ENCODE measurements at places on chromosomes 3 and 15. TPM values are rescaled to one million over a fixed set of nuclear protein-coding genes. Genes with fewer than 3 reads are reported as not detected.
A peak's percentile ranks its signal among the peaks of the same experiment; 100 is the strongest.

DNA sequence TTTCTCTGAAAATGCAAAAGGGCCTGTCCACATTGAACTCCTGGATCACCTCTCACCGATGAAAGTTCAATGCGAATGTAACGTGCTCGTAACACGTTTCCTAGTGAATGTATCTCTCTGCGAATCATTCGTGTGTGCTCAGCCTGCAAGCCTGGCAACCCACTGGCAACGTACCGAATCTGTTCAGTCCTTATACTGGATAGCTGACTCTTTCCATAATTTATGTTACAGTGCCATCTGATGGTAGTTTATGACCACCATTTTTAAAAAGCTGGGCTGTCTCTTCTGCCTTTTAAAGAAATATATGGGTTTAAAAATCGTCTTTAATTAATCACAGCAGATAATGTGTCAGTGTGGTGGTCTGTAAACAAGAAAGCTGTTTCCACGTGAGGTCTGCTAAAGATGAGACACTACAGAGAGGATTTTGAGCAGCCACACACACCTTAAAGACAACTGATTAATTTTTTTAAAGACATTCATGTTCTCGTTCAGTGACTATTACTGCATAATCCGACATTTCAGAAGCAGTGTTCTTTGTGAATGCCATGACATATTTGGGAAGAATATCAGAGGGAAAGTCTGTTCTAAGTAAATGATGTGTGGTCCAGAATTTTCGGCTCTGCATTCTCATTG is 69.4 kb upstream of the FOXP1 start:
- DNase-seq = peak; percentile 84

- DNase-seq = no peak
Measured at GRCh38 chr3:188673646-188674186, 498.1 kb upstream of the TPRG1 start.

DNA sequence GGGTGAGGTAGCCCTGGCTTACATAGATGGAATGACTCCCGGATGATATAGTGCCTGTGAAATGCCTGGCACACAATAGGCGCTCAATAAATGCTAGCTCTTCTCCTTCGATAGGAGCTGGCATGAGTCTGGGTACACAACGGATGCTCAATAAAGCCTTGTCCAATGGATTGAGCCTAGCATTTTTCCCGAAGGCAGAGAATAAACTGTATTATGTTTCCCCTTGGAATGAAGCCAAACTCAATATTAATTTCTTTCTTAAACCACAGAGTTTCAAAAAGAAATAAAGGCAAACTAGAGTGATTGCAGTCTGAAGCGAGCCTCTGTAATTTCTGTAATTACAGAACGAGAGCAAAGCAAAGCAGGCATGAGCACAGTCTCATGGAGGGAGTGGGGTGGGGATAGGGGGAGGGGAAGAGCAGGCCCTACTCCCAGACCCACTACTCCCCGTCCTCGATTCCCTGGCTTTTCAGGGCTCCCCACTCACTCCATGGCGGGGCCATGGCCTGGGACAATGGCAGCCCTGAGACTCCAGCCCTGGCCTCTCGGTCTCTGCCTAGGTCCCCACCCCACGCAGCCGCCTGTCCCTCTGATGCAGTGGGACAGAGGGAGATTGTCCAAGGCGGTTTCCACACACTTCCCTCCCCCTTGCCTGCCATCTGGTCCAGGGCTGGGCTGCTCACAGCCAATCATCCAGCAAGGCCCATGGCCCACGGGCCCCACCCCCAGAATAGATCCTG is 18.0 kb downstream of the SLC6A1 start:
- no peak for DNase-seq

DNA sequence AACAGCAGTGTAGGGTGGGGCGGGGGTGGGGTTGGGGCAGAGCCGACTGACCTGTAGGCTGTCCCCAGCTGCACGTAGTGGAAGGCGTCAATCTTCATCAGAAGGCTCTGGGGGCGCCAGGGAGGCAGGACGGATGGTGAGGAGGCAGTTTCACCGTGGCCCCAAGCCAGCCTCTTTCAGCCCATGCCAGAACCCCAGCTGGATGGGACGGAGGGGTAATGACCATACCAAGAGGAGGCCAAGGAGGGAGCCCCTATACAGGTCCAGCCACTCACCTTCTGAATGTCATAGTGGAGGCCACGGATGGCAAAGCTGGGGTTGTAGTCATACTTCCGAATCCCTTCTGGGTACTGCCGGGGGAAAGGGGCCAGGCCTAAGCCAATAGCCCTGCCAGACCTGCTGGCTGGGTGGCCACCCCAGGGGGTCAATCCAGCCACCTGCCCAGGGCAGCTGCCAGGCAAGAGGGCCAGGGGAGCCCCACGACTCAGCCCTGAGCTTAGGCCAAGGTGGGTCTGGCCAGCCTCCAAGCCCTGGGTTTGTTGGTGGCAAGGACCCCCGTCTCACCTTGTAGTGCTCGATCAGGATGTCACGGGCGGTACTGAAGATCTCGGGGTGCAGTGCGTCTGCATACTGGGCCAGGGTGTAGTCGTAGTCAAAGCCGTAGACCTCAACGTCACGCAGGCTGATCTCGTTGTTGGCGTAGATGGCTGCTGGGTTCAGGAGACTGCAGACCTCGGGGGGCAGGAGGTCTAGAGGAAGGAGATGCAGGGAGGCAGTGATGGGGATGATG is 4.9 kb downstream of the NT5DC2 start:
- no peak for DNase-seq

DNA sequence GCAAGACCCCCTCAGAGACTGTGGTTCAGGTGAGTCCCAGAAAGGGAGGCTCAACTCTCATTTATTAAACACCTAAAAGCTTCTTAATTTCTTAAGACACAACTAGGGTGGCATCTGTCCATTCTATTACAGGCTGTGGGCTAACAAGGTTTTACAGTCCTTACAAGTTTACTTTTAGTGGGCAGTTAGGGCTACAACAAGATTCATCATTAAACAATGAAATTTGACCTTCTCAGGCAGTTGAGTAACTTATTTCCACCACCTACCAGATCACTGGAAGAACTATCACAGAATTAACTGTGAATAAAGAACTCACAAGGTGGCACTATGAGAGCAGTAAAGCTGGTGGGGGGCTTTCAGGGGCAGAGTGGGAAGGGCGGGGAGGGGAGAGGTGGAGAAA is 132.6 kb downstream of the PLD1 start:
- DNase-seq = no peak

- no peak for DNase-seq
Measured at GRCh38 chr3:15107075-15107947, 8.4 kb upstream of the RBSN start.

DNA sequence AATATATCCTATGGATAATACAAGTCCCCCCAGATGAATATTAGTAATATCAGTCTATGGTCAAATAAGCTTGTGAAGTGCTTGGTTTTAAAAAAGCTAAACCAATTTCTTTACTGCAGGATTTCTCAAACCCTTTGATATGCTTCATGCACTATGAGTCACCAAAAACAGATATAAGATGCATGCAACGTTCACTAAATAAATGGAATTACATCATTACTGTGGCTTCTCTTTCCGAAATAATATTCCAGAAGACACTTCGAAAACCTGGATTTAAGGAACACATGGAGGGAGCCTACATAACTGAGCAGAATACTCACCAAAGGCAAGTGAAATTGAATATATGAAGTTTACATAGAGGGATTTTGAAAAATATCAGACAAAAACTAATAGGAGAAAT is 126.3 kb upstream of the ABI3BP start:
- no peak for DNase-seq

- DNase-seq = no peak
Measured at GRCh38 chr3:139231555-139232281, 112.1 kb upstream of the MRPS22 start.

DNA sequence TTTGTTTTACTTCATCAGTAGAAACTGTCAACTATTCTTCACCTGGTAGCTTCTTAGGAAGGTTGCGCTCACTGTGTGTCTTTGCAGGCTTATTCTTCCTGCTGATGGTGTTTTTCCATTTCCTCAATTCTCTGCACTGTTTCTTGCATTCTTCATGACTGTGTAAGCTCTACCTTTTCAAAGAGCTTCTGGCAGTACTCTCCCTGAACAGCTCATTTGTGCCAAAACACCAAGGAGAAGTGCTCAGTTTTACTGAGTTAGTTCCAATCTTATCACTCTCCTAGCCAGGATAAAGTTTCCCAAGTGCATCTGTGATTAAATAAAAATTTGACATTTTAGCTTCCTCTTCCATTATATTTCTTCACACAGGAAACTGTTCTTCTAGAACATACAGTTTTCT is 339.8 kb downstream of the EPHA3 start:
- no peak for DNase-seq

- no peak for DNase-seq
Measured at GRCh38 chr15:82539691-82540054, 584 bp downstream of the RPS17 start.

DNA sequence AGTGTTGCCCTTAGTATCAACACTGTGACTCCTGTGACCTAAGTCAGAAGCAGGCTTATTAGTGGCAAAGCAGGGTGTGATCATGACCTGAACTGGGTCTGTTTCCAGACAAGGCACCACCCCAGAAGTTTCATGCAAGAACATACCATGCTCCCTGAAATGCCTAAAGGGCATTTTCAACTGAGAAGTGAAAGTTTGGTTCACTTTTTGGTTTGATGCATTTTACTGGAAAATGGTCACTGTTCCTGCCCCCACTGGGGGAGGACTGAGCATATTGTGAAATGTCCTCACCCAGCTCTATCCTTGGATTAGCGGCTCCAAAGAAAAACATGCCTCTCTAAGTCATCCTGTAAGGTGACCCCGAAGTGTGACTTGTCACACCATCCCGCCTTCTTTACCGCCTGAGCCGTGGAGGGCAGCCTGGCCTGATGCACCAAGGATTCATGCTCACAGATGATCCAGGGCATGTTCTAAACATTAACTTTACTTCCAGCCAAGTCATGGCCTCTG is 3.1 kb upstream of the FAM240A start:
- no peak for DNase-seq

GRCh38 chr3:94520364-94520763 is 457.5 kb downstream of the NSUN3 start:
- DNase-seq = no peak

DNA sequence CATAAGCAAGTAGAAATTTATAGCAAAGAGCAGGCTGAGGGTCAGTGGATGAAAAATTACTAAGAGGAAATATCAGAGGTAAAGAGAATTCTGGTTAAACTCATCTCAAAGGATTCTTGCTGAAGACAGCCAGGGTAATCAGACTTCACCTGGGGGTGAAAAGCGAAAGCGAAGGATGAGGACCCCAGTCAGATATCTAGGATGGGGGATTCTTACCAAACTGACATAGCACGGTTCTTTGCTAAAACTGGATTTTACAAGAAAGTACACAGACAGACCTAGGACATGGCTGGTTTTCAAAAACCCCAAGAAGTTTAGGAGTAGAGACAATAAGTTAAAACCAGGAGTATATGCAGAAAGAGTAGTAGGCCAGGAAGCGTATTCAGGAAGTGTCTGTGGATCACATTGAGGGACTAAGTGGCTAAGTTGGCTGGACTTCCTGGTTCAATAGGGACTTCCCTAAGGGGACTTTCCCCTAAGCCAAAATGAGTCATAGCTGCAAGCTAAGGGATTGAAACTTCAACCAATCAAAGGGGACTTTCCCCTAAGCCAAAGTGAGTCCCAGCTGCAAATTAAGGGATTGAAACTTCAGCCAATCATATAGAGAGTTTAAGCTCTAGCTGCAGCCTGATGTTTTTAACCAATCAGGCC is 2.4 kb upstream of the CFAP91 start:
- peak; percentile 6 for DNase-seq

- DNase-seq = no peak
Measured at GRCh38 chr15:96338074-96338765, 7.7 kb downstream of the NR2F2 start.

- DNase-seq = no peak
Measured at GRCh38 chr15:88334436-88334835, 77.9 kb upstream of the NTRK3 start.

- DNase-seq = peak; percentile 6
Measured at GRCh38 chr15:77027111-77027696, 32.3 kb downstream of the PSTPIP1 start.

DNA sequence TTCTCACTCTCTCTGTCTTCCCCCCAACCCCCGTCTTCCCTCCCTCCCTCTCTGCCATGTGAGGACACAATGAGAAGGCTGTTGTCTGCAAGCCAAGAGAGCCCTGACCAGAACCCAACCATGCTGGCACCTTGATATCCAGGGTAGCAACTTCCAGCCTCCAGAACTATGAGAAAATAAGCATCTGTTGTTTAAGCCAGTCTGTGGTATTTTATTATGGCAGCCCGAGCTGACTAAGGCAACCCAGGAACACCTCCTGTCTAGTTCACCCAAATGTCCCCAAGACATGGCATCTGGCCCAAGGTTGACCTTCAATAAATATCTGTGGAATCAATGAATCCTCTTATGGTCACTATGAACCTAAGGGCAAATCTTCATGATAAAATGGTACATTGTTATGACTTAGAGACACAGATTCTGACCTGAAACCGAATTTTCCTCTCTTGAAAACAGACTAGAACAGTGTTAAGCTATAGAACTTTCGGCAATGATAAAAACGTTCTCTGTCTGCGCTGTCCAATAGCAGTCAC is 26.5 kb downstream of the RFTN1 start:
- DNase-seq = no peak

DNA sequence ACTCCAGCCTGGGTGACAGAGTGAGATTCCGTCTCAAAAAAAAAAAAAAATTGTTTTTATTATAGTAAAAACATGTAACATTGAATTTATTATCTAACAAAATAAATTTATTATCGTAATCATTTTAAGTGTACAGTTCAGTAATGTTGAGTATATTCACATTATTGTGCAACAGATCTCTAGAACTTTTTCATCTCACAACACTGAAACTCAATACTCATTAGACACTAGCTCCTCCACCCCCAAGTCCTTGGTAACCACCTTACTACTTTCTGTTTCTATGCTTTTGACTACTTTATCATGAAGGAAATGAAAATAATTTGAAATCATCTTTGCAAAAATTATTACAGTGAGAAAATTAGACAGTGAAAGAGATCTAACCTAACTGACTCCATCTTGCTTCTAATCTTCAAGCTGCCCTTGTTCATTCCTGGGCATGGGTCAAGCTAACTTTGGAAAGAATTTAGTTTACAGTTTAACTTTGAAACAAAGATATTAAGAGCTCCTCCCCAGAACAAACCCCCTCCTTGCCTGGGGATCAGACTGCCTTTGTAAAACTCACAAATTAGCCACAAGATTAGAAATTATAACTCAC is 15.0 kb upstream of the FYCO1 start:
- no peak for DNase-seq

- DNase-seq = no peak
Measured at GRCh38 chr3:188067932-188068331, 86.0 kb upstream of the LPP start.

- no peak for DNase-seq
Measured at GRCh38 chr15:79060175-79060574, 30.4 kb downstream of the RASGRF1 start.

- no peak for DNase-seq
Measured at GRCh38 chr3:149613988-149614387, 43.8 kb downstream of the WWTR1 start.

The IDH3A gene
- total RNA-seq = 17.8 TPM

The SMAD6 gene
- total RNA-seq = 25.4 TPM

The C3orf49 gene
- not detected for total RNA-seq

The CILP gene
- 18.8 TPM for total RNA-seq

The HHLA2 gene
- 2.1 TPM for total RNA-seq

The ATP2B2 gene
- 0.52 TPM for total RNA-seq

The CHRNA5 gene
- total RNA-seq = 1.6 TPM

The ADPRH gene
- 6.5 TPM for total RNA-seq

The SAXO2 gene
- total RNA-seq = 1.3 TPM

The ITIH1 gene
- total RNA-seq = not detected

The ZNF80 gene
- not detected for total RNA-seq

The PAK6 gene
- 22.4 TPM for total RNA-seq

The TJP1 gene
- 68.7 TPM for total RNA-seq

The BFSP2 gene
- not detected for total RNA-seq
